ENCODE measurements at places on chromosomes 12 and 14.

DNA sequence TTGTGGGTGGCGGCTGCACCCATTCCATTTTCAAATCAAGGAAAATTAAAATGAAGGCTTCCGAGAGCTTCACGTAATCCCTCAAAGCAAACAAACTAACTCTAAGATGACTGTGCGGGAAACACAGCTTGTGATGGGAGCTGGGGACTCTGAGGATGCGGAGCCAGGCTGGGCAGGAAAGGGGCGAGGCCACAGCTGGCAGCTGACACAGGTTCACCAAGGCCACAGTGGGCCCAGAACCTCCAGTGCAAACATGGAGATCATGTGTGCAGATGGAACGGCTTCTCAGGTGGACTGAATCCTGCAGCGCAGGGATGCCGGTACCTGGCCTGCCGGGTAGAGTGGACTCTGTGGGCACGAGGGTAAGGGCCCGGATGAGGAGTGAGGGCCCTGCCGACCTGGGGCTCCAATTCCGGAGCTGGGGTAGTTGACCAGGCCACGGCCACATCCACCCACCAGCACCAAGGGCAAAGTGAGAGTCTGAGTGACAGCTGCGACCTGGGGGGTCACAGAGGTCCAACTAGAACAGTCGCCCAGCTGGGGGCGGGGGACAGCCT is 19.2 kb upstream of the BTBD6 start:
- DNase-seq: no peak

DNA sequence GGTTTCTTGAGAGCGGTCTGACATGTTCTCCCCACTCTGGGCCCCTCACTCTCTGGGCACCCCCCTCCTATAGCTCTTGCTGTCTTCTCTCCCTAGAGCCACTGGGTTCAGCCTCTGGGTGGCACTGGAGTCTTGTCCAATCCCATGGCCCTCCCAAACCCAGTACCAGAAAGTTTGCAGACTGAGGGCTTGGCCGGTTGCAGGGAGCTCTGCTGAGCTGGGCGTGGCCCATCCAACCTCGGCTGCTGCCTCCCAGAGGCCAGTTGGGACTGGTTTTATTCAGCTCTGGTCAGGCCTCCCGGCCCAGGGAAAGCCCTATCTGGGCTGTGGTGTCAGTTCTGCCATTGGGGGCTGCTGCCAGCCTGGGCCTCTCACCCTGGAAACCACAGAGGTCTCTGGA is 37.9 kb downstream of the ISCA2 start:
- peak; percentile 54 for DNase-seq

GRCh38 chr12:64452559-64453329 is 824 bp downstream of the TBK1 start:
- DNase-seq: peak; percentile 68

DNA sequence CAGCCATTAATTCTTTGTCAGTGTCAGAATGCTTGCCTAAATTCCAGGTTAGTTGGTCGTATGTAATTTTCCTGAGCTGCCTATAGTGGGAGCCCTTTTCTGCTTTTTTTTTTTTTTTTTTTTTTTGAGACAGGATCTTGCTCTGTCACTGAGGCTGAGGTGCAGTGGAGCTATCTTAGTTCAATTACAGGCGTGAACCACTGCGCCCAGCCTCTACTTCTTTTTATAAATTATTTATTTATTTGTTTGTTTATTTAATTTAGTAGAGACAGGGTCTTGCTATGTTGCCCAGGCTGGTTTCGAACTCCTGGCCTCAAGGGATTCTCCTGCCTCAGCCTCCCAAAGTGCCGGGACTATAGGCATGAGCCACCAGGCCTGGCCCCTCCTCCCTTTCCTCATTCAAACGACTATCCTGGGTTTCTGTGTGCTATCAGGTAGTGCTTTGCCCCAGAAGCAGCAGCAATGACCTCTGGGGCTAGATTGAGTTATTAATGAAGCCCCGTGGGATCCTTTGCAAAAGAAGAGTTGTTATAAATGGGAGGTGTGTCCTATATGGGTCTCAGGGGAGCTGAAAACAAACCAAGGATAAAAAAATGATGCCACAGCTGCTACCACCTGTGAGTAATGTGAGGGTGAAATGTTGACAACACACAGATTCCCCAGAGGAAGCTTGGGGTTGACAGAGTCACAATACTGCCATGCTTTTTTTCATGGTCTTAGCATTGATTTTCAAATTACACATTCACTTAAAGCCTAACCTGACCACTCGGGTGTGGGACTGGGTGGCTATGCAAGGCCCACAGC is 34.6 kb upstream of the NFKBIA start:
- peak; percentile 38 for DNase-seq

GRCh38 chr12:119334430-119335170 is at the start of gene CCDC60:
TSS of gene CCDC60 (plus strand) at chr12:119334729. CDS start at chr12:119335177, 448 bp downstream.
- DNase-seq: no peak

DNA sequence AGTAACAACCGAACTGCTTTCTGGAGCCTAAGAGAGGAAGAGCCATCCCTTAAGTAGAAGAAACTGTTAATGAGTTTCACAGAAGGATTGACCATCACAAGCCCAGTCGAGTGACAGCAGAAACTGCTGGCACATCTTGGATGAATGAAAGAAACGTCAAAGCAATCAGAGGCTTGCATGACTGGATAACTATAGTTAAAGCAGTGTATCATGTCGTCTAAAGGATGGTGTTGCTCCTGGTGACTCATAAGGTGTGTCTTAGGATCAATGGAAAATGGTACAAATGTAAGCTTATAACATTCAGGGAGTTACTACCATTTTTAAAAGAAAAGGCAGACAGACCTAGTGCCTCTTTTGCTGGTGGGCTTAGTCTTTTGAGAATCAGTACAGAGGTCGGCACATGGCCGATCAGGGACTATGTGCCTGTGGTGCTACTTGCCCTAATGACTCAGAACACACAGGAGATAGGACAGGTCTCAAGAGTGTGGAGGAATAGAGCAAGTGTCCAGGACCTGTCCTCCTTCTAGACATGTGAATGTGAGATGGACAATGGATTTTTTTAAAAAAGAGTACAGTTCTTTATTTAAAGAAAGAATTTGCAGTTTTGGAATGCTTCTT is 55.7 kb downstream of the TMX1 start:
- peak; percentile 20 for DNase-seq

GRCh38 chr12:1056390-1056789 is 65.4 kb downstream of the ERC1 start:
- no peak for DNase-seq

GRCh38 chr14:64444984-64445845 is 20.1 kb upstream of the AKAP5 start:
- DNase-seq: no peak

DNA sequence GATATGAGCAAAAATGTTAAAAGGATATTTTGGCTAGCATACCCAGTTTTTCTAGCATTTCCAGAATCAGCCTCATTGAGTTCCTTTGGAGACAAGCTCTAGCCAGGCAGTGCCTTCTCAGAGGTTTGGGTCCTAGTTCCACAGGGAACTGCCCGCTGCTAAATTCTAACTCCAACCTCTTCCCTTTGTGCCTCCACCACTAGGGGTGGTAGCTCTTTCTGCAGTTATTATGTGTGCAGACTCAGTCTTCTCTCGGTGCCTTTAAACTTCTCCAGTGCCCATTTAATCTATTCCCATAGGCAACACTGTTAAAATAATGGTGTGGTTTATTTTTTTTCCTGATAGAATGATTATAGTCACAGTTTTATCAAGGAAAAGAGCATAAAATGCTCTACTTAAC is 21.5 kb upstream of the SLC25A3 start:
- DNase-seq: no peak

DNA sequence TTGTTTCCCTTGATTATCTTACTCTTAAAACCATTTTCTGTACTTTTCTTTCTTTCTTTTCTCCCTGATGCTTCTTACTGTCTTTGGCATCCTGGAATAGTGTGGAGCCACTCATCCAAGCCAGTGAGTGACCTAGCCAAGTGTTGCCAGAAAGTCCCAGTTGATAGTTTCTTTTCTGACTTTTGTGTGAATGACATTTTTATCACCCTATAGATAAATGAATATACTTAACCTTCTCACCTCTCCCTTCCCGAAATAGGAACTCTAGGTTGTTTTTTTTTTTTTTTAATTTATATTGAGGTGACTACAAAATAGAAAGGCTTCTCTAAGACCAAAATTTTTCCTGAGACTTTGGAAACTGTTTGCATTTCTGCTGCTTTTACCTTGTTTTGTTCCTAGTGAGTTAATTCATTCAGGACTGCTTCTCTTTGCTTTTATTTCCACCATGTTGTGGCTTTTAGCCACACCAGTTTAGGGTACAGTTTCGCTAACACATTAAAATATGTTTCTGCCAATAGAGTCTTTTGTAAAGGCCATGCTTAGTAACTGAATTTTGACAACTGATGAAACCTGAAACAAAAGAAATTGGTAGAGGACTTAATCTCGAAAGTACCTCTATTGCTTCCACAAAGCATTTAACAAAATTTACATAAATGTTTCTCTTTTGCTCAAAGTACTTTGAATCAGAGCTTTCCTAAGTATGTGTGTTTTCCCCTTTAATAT is 194.6 kb downstream of the ERC1 start:
- DNase-seq: no peak

- no peak for DNase-seq
Observed at GRCh38 chr12:100329800-100330199, 27.1 kb upstream of the SLC17A8 start.

GRCh38 chr12:23891115-23891514 is 58.4 kb downstream of the SOX5 start:
- no peak for DNase-seq

DNA sequence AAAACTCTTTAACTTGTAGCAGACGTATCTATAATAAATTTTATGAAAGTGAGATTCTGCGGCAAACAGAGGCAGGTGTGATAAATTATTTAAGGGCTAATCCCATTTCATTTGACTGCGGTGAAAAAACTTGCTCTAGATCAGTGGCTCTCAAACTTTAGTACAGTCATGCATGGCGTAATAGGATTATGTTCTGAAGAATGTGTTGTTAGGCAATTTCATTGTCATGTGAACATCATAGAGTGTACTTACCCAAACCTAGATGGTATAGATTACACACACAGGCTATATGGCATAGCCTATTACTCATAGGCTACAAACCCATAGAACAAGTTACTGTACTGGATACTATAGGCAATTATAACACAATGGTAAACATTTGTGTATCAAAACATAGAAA is 83.7 kb downstream of the HEATR5A start:
- DNase-seq: no peak

- no peak for DNase-seq
Observed at GRCh38 chr14:40463886-40464285, 1031.7 kb upstream of the FBXO33 start.

GRCh38 chr12:55720894-55721444 is 776 bp downstream of the RDH5 start:
- peak; percentile 96 for DNase-seq

GRCh38 chr14:56422221-56422620 is 157.4 kb upstream of the TMEM260 start:
- DNase-seq: no peak

DNA sequence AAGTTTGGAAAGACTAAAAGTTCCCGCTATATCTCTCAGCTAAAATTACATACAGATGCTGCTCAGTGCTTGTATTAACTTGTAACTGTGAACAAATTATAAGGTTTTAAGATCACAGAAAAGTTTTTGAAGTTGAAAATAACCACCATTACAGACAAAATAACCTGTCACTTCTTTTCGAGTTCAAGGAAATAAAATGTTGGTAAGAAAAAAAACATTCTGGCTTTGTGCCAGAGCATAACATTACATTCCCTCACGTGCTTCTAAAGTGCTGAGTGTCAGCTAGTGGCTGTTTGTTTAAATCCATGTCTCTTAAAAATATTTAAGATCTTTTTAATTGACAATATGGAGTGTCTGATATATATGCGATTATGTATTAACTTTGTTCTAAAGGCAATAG is 27.2 kb upstream of the ADAMTS20 start:
- no peak for DNase-seq

- DNase-seq: no peak
Observed at GRCh38 chr12:65827827-65828231, 3.5 kb downstream of the HMGA2 start.

DNA sequence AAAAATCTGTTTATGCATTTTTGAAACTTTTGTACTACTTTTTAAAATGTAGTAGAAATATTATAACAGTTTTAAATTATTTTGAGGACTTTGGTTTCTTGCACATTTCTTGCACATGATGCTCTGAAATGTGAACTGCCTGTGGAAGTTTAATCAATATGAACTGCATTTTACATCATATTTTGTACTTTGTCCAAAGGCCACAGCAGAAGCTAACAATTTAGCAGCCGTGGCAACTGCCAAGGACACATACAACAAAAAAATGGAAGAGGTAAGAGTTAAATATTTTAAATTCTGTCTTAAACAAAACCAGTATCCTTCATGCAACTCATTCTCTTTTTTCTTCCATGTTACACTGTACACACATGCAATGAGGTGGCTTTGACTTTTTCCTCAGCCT is 45.1 kb downstream of the SAV1 start:
- no peak for DNase-seq

DNA sequence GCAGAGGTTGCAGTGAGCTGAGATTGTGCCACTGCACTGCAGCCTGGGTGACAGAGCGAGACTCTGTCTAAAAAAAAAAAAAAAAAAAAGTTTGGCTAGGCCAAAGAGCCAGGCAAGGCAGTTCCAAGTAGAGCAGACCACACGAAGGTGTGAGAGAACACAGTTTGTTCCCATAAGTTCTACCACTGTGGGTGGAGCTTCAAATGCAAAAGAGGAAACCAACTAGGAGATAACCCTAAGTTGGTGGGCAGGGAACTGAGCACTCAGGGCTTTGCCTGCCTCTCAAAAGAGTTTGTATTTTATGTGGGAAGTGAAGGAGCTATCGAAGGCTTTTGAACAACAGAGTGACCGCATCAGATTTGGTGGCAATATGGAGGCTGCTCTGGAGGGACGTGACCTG is 15.1 kb downstream of the SOCS2 start:
- DNase-seq: no peak

GRCh38 chr14:42130815-42131214 is 524.1 kb downstream of the LRFN5 start:
- no peak for DNase-seq

DNA sequence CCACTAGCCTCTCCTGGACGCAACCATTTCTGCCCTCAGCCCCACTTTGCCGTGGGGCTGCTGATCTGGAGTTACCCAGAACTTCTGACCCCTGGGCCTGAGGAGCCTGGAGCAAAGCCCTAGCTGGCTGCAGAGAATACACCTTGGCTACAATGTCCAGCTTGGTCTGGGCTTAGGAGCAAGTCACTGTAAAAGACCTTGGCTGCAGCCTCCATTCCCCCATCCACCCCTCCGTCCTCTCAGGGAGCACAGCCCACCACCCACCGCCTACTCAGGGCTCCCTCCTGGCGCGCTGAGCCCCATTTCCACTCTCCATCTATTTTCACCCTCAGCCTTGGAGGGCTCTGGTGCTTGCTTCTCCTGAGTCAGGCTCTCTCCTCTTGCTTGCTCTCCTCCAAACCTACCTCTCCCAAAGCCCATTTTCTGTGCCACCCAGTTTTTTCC is 42.9 kb downstream of the ERH start:
- DNase-seq: no peak
